Activated naive CD4-positive, alpha-beta T cell treated with anti-CD3 and anti-CD28 coated beads, Interleukin-2, amount 50 U/mL, for 16 hours (primary cell): ENCODE measurements at places on chromosomes 3 and 15.

DNA sequence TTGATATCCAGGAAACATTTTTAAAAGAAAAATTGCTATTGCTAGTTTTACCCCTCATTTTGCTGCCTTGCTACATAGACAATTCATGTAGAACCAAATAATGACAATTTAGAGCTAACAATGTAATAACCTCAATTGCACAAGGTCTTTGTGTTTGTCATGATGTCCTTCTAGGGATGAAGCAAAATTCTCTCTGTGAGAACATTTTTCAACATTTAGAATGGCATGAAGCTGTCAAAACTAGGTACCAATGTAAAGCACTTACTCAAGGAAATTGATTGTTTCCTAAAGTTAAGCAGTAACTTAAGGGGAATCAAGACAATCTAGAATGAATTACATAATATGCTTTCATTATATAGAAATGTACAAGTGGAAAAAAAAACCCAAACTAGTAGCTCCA is 7.9 kb upstream of the FGF7 start:
- no peak for DNase-seq

GRCh38 chr15:48467801-48468200 is 136.6 kb downstream of the DUT start:
- DNase-seq = no peak

DNA sequence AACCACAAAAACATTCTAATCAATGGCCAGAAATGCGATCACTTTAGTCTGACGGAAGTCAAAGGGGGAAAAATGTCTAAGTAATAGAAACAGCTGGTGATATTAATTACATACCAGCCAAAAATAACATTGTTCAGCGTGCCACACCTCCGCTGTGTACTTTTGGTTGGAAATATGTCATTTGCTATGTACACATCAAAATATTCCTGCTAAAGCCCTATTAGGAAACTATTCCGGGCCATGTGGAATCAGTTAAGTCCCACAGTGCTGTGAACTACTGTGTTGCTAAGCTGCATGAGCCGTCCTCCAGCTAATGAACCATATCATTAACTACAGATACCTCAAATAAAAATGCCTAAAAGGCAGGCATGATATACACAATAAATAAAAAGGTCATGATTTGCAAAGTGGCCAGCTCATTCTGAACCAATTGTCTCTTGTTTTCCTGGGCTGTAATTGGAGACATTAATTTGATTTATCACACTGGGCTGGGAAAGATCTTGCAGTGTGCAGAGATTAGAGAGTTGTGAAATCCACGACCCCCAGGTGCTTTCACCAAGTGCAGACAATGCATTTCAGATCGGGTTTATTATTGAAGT is 200.5 kb upstream of the LRTM1 start:
- DNase-seq = no peak

DNA sequence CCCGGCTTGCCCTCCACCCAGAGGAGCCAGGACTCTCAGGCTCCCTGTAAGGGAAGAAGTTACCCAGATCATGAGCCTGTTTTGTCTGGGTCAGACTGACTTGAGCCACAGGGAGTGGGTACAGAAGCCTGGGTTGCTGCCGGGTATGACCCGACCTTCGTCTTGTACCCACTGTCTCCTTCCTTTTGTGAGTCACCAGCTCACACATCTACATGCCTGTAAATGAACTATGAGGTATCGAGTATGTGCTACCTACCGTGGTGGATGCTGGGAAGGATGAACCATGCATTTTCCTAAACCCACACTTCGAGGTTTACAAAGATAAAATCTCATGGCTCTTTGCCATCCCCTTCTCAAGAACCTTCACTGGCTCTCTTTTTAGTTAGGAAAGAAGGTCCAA is 56.9 kb downstream of the CACNA1D start:
- no peak for DNase-seq

GRCh38 chr3:62097121-62097520 is 276.2 kb downstream of the FEZF2 start:
- DNase-seq = no peak

- DNase-seq = no peak
These were observed 41.6 kb upstream of the STRIT1 start for GRCh38 chr3:155334914-155335723.

GRCh38 chr3:178318340-178318739 is 217.9 kb upstream of the KCNMB2 start:
- no peak for DNase-seq

DNA sequence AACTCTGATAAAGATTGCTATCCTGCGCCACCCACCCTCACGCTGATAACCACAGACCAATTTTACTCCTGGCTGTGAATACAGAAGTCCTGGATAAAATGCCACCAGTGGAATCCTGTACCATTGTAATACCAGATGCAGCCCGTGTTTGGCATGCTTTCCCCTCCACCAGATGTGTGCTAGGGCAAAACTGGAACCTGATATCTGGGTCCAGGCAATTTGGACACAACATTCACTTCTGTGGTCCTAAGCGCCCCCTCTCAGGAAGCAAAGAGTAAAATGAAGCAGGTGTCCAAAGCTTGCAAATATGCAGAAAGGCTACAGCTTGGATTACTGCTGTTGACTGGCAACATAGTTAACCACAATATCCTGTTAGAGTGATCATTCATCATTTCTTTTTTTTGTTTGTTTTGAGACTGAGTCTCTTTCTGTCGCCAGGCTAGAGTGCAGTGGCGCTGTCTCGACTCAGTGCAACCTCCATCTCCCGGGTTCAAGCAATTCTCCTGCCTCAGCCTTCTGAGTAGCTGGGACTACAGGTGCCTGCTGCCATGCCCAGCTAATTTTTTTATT is 32.8 kb downstream of the LOXL1 start:
- DNase-seq = no peak

GRCh38 chr15:62853841-62854225 is 188.7 kb upstream of the TPM1 start:
- no peak for DNase-seq

- no peak for DNase-seq
These were observed 65.1 kb downstream of the GAP43 start for GRCh38 chr3:115688418-115688817.

DNA sequence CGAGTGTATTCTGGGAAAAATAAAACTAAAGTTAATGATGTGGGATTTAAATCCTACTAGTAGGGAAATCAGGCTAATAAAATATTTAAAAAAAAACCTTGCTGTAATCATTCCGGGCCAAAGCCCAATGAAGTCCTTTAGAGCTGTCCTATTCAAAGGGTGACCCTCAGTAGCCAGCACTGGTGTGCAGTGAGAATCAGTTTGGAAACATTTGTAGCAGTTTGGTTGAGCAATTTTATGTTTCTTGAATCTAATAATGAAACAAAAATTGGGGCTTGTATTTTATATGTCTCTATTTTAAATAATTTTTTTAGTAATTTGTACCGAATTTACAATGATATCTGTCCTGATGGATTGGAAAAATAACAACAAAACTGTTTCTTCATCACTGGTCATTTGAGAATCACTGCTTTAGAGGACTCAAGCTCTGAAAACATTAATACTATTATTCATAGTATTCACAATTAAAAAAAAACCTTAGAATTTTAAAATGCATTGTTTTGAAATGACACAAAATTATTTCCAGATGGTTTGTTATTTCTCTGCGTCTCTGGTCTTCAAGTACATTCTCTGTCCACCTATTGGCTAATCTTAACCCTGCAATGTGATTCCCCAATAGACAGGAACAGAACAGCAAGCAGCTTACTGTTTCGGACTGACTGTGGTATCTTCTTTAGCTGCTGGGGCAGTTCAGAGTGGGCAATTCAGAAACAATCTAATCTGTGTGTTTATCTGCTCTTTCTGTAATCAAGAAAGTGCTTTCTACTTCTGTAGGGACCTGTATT is 71.2 kb downstream of the OTOL1 start:
- DNase-seq = no peak

DNA sequence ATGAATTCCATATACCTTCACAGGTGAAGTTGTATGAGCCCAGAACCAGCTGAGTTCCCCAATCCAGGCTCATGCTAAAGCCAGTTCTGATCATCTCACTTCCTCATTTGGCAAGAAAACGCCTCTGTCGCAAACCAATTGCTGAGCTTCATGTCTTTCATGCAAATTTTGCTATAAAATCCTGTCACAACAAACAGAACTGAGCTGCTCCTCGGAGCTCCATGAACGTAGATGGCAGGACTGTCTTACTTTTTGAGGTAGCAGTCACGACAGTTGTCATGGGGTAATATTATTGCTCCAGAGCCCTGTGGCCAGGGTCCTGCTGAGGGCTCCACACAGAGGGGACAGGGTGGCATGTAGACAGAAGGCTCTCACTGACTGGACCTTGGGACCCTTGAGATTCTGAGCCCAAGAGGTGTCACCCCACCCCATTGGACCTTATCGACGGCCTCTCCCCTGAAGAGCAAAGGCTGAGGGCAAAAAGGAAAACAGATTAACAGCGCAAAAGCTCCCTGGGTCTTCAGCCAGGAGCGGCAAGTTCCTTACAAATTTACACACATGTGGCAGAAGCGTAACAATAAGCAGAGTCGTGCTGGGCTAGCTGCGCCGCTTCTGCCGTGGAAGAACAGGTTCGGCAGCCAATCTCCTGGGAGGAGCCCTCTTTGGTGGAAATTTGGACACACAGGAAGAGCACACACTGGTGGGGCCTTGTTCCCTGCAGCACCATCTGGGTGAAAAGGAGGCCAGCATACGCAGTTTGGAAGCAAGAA is 249.2 kb downstream of the OPA1 start:
- DNase-seq = no peak

GRCh38 chr3:82581350-82581749 is 819.9 kb upstream of the GBE1 start:
- DNase-seq = no peak

GRCh38 chr3:116423945-116424344 is 21.3 kb downstream of the LSAMP start:
- no peak for DNase-seq

DNA sequence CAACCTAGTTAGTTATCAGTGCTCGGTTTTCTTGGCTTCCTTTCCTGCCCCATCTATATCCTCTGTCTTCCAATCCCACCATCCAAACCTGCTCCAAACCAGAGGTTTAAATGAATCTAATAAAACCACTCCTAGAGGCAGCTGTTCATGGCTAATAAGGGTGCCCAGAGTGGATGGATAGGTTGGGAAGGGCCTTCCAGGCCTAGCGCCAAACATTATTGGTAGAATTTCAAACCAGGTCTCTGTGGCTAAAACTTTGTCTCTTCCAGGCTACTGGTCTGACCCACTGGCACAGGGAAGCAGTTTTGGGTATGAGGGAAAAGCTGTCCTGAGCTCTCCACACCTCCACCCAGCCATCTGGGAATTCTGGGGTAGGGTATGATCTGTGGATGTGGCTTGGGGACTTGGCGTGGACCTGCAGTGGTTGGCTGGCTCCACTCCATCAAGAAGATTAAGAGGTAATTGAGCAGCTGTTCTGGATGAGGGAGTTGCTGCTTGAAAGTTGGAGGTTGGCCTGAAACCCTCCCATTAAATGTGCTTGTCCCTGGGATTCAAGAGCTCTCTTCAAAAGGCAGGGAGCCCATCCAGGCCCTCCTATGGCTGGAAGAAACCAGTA is 29.3 kb upstream of the INSYN1 start:
- no peak for DNase-seq

- DNase-seq = no peak
These were observed 20.4 kb downstream of the SEC61A1 start for GRCh38 chr3:128072454-128073184.

DNA sequence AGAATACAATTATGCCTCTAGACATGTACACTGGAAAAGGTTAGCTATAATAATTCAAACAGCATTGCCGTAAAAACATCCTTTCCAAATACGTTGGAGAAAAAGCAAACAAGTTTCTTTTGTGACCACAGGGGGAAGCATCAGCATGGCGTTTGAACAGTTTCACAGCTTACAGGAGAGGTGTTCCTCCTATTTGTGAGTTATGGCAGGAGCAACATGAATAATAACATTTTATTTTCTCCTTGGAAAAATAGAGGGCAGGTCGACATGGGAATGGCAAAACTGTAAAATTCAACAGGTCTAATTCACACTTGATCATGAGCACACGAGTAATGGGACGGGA is 39.7 kb upstream of the GADL1 start:
- no peak for DNase-seq

- DNase-seq = no peak
These were observed 506.9 kb downstream of the NR2F2 start for GRCh38 chr15:96837241-96837970.

DNA sequence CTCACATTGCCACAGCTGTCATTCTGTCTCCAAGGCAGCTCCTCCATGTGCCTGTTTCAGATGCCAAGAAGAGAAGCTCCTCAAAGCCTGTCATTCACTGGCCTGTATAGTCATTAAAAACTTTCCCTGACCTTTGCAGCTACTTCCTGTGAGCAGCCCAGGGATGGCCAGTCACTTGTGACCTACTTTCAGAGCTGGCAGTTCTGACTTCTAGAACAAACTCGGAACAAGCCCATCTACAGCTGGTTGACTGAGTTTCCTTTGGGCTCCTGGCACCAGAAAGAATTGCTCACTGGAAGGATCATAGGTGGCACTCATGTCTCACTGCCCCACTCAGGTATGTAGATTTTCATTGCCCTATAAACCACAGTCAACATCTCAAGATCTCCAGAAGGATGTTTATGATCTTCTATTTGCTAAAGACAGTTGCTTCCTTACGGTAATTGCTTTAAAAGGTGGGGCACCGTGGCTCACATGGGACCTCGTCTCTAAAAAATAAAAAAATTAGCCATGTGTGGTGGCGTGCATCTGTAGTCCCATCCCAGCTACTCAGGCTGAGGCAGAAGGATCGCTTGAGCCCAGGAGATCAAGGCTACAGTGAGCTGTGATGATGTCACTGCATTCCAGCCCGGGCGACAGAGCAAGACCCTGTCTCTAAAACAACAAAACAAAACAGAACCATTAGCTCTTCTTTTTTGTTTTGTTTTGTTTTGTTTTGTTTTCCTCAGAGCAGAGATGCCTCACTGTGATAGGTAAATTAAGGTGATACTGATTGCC is 11.2 kb upstream of the ATP13A3 start:
- DNase-seq = no peak

GRCh38 chr3:177119829-177120228 is 77.5 kb downstream of the TBL1XR1 start:
- no peak for DNase-seq

GRCh38 chr15:90607361-90607760 is 77.6 kb downstream of the CRTC3 start:
- no peak for DNase-seq

GRCh38 chr3:120497336-120497735 is 46.5 kb upstream of the FSTL1 start:
- DNase-seq = no peak
